ENCODE measurements at places on chromosomes 12 and 14.

DNA sequence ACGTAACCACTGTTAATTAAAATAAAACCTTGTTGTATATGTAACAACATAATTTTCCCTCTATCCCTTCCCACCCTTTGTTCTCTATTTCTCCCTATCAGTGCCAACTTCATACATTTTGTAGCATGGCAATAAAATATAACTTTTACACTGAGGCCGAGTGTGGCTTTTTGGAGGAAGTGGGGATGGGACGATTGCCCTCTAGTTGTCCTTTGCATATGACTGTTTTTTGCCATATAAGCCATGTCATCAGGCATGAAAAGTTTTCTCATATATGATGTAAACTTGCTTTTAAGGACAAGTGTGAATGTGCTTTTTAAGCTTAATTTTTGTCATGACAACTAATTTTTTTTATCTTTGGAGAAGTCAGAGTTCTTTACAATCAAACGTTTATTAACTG is 6.2 kb upstream of the CCT2 start:
- no peak overlapping the region for H3K27ac ChIP-seq
- no peaks in the 10 kb centered on the region for H3K27me3 ChIP-seq
- H3K4me3 ChIP-seq, result no peak overlapping the region
- H3K36me3 ChIP-seq, result peaks cover 9% of the 10 kb centered on the region

GRCh38 chr14:47619392-47619791 is 56.0 kb downstream of the MDGA2 start:
- no peak overlapping the region for H3K27ac ChIP-seq
- DNase-seq, result no peak
- no peaks in the 10 kb centered on the region for H3K4me1 ChIP-seq

GRCh38 chr12:24079083-24079482 is 129.6 kb upstream of the SOX5 start:
- H3K36me3 ChIP-seq, result peaks cover 2% of the 10 kb centered on the region
- DNase-seq, result no peak
- H3K4me3 ChIP-seq, result no peak overlapping the region
- no peak overlapping the region for H3K27ac ChIP-seq
- peaks cover 4% of the 10 kb centered on the region for H3K27me3 ChIP-seq

- H3K27ac ChIP-seq, result no peak overlapping the region
- peaks cover 3% of the 10 kb centered on the region for H3K36me3 ChIP-seq
- peaks cover 34% of the 10 kb centered on the region for H3K4me1 ChIP-seq
These were observed 457.0 kb downstream of the PCNX1 start for GRCh38 chr14:71363946-71364925.

GRCh38 chr14:23113431-23114119 is 5.5 kb downstream of the CEBPE start:
- no peaks in the 10 kb centered on the region for H3K36me3 ChIP-seq
- H3K4me3 ChIP-seq, result no peak overlapping the region
- peaks cover 11% of the 10 kb centered on the region for H3K27me3 ChIP-seq

DNA sequence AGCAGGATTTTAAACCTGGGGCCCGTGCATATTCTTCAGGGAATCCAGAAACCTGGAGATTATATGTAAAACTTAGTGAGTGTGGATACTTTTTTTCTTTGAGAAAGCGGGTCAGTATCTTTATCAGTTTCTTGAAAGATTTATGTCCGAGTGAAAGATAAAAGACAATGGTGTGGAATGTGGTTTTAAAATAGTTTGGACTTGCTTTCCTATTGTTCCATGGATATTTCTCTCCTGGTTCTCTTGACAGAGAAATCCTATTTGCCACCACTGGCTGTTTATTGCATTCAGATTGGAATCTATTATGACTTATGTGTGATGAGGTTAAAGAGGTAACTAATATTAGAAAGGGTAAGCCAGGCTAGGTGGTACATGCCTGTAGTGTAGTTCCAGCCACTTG is 27.4 kb downstream of the KTN1 start:
- H3K4me1 ChIP-seq, result peaks cover 14% of the 10 kb centered on the region
- no peaks in the 10 kb centered on the region for H3K27me3 ChIP-seq
- peaks cover 8% of the 10 kb centered on the region for H3K36me3 ChIP-seq

DNA sequence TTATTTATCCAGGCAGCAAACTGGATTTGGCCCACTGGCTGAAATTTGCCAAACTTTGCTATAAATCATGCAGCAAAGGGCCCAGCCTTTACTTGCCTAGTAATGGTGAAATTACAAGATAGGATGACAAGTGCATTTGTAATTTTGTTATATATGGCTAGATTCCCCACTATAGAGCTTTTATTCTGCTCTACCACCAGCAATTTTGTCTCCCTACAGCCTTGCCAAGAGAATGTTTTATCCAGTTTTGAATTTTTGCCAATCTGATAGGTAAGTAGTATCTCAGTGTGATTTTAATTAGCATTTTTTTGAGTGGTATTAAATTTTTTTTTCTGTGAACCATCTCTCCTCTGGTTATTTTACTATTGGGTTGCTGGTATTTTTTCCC is 161.6 kb downstream of the SLC41A2 start:
- H3K27me3 ChIP-seq, result no peaks in the 10 kb centered on the region
- H3K4me3 ChIP-seq, result no peak overlapping the region
- H3K36me3 ChIP-seq, result no peaks in the 10 kb centered on the region
- no peak overlapping the region for H3K27ac ChIP-seq
- DNase-seq, result no peak

GRCh38 chr14:80634106-80634758 is 307.3 kb downstream of the CEP128 start:
- no peak overlapping the region for H3K4me3 ChIP-seq
- H3K36me3 ChIP-seq, result no peaks in the 10 kb centered on the region
- H3K27me3 ChIP-seq, result no peaks in the 10 kb centered on the region
- H3K27ac ChIP-seq, result no peak overlapping the region

DNA sequence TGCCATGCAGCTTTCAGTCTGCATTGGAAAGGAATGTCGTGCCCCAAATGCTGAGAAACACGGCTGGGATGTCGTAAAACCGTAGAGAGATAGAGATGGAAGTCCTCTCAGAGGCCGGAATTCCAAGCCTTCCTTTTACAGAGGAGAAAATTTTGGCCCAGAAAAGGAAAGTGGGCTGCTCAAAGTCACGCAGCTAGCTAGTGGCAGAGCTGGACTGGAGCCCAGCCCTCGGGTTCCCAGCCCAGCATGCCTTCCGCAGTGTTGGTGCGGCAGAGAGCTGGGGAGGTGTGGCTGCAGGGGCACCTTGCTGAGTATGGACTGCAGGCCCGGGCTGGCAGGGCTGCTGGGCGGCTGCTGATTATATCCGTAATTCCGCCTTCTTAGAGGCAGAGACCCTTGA is 50.3 kb downstream of the KCNA1 start:
- DNase-seq, result no peak
- H3K27ac ChIP-seq, result no peak overlapping the region
- peaks cover 4% of the 10 kb centered on the region for H3K4me1 ChIP-seq
- no peaks in the 10 kb centered on the region for H3K36me3 ChIP-seq
- H3K4me3 ChIP-seq, result no peak overlapping the region
